A549 treated with RU486 at 1 μM for 4 hours (cell line): ENCODE measurements at places on chromosomes 12 and 14. TPM values are rescaled to one million over a fixed set of nuclear protein-coding genes. Genes with fewer than 3 reads are reported as not detected.

Gene MIP
- not detected in 5 replicates for total RNA-seq

Gene MFAP5
- 0.17 to 0.36 TPM (median 0.26 TPM) in 3 of 5 replicates, not detected in the others for total RNA-seq

Gene PLCZ1
- total RNA-seq: not detected in 5 replicates

Gene STXBP6
- total RNA-seq: 1.6 to 2.2 TPM (median 1.9 TPM) in 5 replicates

Gene ADAM20
- total RNA-seq: not detected in 5 replicates

Gene TAS2R30
- not detected in 5 replicates for total RNA-seq

Gene TAS2R42
- not detected in 5 replicates for total RNA-seq

Gene GLIPR1L1
- not detected in 5 replicates for total RNA-seq

Gene ADCY4
- total RNA-seq: not detected in 5 replicates

Gene EFCAB11
- total RNA-seq: 10.4 to 13.5 TPM (median 12.5 TPM) in 5 replicates

Gene HOXC13
- total RNA-seq: 7.7 to 14.1 TPM (median 9.8 TPM) in 5 replicates

Gene DENR
- total RNA-seq: 54.7 to 67.4 TPM (median 59.6 TPM) in 5 replicates

Gene CCDC175
- not detected in 5 replicates for total RNA-seq

Gene ATP2A2
- total RNA-seq: 249 to 338 TPM (median 327 TPM) in 5 replicates

Gene DPPA3
- not detected in 5 replicates for total RNA-seq

Gene OAS1
- 59.6 to 92.3 TPM (median 83.6 TPM) in 5 replicates for total RNA-seq

Gene TCL1A
- not detected in 5 replicates for total RNA-seq

Gene LYZ
- 0.73 to 2.2 TPM in 2 of 5 replicates, not detected in the others for total RNA-seq

Gene TAS2R9
- total RNA-seq: not detected in 5 replicates

Gene TBX3
- total RNA-seq: 20.5 to 30.0 TPM (median 27.8 TPM) in 5 replicates

Gene C14orf132
- 3.1 to 5.7 TPM (median 3.8 TPM) in 5 replicates for total RNA-seq

Gene TNS2
- 10.0 to 20.4 TPM (median 17.8 TPM) in 5 replicates for total RNA-seq

Gene ADGRD1
- 0.18 to 0.66 TPM (median 0.47 TPM) in 5 replicates for total RNA-seq

Gene HVCN1
- total RNA-seq: 0.40 to 0.92 TPM (median 0.70 TPM) in 5 replicates

Gene MGAT4C
- 0.01 to 0.18 TPM (median 0.06 TPM) in 4 of 5 replicates, not detected in the other for total RNA-seq
